ENCODE measurements at places on chromosomes 7 and 10.
A peak's percentile ranks its signal among the peaks of the same experiment; 100 is the strongest.

DNA sequence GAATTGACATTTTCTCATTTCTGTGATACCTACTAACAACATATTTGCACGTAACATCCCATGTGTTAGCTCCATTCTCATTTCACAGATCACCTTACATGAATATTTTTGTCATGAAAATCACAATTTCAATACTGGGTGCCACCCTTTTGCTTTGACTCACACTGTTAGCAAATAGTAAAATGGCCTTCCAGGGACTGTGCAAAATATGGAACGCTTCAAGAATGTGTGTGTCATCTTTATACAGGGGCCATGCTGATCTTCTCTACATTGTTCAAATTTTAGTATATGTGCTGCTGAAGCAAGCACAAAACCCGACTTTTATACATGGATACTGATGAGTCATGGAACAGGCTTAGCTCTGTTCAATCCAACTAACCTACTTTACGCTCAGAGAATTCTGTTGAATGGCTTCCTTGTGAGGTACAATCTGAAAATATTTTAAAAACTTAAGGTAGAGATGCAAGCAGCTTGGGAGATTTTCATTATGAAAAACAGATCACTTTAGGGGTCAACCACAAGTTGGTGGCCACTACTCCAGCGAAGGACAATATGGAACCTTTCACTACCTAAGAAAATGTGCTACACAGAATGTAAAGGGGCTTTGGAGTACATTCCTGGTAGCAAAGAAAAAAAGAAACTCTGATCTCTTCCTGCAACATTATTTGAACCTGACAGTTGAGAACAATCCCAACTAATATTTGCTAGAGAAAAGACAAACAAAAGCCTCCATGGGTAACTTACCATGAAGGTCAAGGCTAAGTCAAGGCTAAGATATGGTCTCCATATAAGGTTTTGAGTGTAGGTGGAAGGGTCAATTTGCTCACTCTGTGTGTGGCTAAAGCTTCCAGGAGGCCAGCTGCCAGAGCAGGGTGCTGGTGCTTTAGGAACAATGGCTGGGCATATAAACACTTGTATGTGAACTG lies 11.9 kb downstream of the ANKRD26 start:
- no peak for DNase-seq

DNA sequence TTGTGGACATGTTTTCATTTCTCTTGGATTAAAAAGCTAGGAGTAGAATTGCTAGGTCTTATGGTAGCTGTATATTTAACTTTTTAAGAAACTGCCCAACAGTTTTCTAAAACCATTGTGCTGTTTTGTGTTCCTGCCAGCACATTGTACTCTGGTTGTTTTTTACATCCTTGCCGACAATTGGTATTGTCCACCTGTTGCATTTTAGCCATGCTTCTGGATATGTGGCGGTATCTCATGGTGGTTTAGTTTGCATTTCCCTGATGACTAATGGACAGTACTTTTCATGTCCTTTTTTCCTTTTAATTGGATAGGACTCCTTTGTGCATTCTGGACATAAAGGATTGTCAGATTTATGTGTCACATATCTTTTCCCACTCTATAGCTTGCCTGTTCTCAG lies 45.5 kb downstream of the STK17A start:
- no peak for DNase-seq

DNA sequence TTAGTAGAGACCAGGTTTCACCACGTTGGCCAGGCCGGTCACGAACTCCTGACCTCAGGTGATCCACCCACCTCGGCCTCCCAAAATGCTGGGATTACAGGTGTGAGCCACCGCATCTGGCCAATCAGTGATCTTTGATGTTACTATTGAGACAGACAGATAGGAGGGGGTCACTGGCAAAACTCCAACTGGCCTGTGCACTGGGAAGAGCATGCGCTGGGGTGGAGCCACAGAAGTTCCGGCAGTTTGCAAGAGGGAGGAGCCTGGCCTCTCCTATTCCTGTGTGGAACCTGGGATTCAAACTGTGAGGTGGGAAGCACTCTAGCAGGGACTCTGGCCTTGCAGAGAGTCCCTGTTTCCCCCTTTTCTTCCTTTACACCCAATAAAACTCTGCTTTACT lies 60.7 kb downstream of the NEBL start:
- DNase-seq = no peak

DNA sequence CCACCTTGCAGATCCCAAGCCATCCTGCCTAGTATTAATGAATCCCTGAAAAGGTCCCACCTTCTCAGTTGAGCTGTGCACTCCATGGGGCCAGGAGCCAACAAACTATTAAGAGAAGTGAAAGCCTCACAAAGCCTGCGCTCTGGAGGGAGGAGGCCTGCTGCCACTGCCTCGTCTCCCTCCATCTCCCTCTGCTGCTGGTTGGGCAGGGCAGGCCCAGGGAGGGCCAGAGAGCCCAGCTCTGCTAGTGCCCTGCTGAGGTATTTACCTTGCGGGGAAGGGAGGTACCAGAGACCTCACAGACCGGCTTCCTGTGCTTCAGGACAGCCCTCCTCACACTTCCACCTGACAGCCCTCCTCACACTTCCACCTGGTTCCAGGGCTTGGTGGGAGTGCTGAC lies 171.5 kb downstream of the SH3PXD2A start:
- no peak for DNase-seq

GRCh38 chr7:57443567-57443966 lies 6.4 kb upstream of the ZNF716 start:
- no peak for DNase-seq

DNA sequence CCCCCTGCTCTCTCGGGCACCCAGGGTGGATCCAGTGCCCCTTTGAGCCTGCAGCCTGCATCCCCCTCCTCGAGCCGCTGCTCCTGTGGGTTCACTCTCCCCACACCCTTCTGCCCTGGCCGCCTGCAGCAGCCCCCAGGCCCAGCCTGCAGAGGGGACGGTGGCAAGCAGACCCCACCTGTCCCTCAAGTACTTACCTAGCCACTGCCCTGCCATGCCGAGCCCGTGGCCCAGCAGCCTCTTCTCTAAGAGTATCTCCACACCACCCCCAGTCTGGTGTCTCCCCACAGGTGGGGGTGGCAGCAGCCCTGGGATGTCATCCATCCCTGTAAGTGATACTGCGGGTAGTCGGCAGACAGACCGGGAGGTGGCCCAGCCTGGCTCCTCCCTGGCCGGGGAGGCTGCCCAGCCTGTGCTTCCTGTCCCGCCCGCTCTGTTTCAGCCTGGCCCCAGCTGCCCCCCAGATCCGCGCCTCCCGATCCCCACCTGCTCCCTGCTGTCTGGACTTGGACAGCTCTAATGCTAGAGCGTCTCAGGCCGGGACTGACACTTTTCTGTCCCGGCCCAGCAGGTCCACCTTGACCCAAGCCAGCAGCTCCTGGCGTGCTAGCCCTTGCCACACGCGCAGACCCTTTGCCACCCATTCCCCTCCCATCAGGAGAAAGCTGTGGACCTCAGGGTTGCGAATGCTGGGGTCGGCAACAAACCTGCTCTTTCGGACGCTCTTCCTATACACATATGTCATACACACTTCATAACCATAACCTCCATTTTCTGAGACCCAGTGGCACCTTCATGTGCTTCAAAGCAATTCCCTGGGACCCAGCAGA lies 25.0 kb downstream of the YKT6 start:
- no peak for DNase-seq

GRCh38 chr7:46554688-46555422 lies 633.8 kb upstream of the IGFBP3 start:
- peak; percentile 19 for DNase-seq

- DNase-seq = no peak
These were observed 434.4 kb downstream of the AUTS2 start for GRCh38 chr7:70032649-70033048.

DNA sequence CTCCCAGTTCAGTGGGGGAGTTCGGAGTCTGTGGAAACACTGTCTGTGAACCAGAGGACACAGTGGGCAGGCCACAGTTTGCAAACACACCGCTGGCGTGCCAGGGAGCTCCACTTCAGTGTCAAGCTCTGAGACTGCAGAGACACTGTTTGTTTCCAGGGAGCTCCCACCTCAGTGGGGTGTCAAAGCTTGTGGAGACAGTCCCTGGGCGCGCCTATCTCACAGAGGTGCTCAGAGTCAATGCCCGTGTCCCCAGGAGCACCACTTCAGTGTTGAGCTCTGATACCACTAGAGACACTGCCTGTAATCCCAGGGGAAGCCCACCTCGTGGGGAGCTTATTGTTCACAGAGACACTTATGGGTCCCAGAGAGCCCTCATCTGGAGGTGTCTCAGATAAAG lies 4.3 kb downstream of the MYO1G start:
- DNase-seq = no peak

- DNase-seq = no peak
These were observed 6.7 kb upstream of the FAM180A start for GRCh38 chr7:135755351-135755753.

- DNase-seq = no peak
These were observed 51.6 kb upstream of the SRRM3 start for GRCh38 chr7:76149847-76150691.

DNA sequence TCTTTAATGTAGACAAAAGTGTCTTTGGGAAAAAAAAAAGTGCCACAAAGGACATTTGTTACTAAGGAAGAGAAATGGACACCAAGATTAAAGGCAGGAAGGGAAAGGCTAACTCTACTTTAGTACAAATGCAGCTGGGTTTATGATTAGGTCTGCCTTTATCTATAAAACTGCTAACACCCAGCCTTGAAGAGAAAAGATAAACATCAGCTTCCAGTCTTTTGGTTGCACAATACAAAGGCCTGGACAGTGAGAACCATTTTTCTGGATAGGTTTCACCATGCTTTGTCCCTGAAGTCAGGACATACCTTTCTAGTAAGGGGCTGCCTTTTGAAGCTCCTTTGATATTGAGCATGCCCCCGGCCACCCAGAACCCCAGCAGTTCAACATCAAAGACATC lies 45.1 kb downstream of the ZNF248 start:
- no peak for DNase-seq

- DNase-seq = no peak
These were observed 82.4 kb upstream of the BTBD16 start for GRCh38 chr10:122188706-122189105.

DNA sequence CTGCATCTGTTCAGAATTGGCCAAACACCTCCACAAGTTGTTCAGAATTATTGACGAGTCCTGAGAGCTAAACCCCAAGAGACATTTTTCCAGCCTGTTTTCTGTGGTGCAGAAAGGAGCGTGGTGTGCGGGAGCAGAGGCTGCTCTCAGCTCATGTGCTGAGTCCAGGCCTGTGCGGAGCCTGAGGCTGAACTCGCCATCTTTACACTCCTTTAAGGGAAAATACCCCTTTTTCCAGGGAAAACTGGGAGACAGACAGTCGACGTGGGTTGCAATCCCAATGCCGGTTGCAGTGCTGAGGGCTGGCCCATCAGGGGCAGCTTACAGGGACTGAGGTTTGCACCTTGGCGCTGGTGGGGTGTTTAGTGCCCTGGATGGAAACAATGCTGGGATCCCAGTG lies 112.2 kb downstream of the ADARB2 start:
- no peak for DNase-seq

- DNase-seq = no peak
These were observed 44.1 kb downstream of the C1GALT1 start for GRCh38 chr7:7226407-7226806.

DNA sequence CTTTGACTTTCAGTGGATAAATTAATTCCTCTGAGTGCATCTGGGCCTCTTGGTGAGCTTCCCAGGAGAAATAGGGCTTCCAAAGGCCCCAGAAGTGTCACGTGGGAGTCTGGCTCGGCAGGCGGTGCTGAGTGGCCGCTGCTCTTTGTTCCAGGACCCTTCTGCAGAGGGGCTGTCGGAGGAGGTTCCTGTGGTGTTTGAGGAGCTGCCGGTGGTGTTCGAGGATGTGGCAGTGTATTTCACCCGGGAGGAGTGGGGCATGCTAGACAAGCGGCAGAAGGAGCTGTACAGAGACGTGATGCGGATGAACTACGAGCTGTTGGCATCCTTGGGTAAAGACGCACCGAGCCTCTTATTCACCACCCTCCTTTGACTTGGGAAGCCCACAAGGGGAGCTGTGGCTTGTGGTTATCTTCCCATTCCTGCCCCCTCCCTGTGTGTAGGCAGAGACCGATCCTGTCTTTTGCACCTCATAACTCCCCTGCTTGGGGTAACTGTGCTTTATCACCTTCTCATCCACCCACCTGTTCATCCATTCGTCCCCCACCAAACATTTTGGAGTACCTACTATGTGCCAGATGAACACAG lies 11.9 kb downstream of the ZNF862 start:
- DNase-seq = no peak

DNA sequence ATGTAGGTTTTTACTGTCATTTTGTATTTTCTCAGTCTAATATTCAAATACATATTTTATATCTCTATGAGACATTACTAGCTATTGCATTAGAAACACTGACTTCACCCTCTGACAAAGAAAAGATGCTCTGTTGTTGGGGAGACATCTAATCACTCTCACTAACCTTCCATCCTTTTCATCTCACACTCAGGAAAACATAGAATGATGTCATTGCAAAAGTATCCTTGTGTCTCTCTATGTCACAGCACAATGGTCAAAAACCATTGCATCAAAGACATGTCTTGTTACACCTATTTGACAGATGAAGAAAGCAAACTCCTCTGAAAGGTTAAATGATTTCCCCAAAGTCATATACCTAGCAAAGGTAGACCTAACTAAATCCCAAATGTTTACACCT lies 231.3 kb upstream of the PTN start:
- DNase-seq = no peak

DNA sequence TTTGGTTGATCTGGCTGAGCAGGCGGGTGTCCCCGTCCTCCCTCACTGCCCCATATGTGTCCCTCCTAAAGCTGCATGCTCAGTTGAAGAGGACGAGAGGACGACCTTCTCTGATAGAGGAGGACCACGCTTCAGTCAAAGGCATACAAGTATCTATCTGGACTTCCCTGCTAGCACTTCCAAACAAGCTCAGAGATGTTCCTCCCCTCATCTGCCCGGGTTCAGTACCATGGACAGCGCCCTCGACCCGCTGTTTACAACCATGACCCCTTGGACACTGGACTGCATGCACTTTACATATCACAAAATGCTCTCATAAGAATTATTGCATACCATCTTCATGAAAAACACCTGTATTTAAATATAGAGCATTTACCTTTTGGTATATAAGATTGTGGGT lies 26.9 kb upstream of the TRIM56 start:
- DNase-seq = peak; percentile 46

DNA sequence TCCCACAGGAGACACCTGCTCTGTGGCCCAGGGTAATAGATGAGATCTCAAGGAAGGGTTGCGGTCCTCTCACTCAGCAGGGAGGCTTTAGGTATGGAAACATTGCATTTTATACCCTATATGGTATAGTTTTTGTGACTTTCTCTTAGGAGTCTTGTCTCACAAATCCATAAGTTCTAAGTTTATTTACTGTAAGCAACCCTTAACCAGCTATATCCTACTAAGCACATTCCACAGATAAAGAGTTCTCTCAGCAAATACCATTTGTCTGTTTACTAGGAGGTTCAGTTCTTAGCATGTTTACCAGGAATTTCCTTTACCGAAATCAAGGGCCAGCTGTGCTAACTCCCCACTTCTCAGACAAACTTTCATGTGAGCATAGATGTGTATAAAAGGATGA lies 66.9 kb downstream of the ANLN start:
- DNase-seq = no peak

DNA sequence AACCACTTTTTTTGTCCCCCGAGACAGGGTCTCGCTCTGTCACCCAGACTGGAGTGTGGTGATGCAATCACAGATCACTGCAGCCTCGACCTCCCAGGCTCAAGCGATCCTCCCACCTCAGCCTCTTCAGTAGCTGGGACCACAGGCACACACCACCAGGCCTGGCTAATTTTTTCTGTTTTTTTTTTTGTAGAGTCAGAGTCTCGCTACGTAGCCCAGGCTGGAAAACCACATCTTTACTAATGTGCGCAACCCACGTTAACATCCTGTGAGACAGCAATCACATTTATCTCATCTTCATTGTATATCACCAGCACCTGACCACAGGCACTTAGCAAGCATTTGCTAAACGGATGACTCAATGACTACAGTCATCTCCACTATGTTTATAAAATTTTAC lies 77.8 kb upstream of the ATP6V0A4 start:
- DNase-seq = peak; percentile 93

Measured in PC-3 (cell line).